CD4-positive, CD25-positive, alpha-beta regulatory T cell (primary cell): ENCODE measurements at places on chromosomes 11 and 22. TPM values are rescaled to one million over a fixed set of nuclear protein-coding genes. Genes with fewer than 3 reads are reported as not detected.
A peak's percentile ranks its signal among the peaks of the same experiment; 100 is the strongest.

HBG2 gene
- total RNA-seq = not detected

SYT8 gene
- total RNA-seq = not detected

MS4A3 gene
- 0.79 TPM for total RNA-seq

NUCB2 gene
- 34.7 TPM for total RNA-seq

MS4A6A gene
- total RNA-seq = 1.3 TPM

DNA sequence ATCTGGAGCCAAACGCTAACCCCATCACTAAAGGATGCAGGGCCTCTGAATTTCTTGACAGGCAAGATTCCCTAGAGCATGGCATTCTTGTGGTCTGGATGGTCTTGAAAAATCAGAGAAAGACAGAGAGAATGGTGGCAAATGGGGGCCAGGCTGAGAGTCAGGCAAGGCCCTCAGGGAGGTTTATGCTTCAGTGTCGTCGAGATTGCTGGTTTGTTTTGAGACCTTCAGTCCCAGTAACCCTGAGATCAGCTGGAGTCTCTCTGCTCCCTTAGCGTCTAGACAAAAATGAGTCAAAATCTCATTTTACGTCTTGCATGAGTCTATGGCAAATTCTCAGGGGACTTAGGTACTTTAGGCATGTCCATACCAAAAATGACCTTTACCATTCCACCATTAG lies 539.3 kb downstream of the SOX6 start:
- no peak for DNase-seq
- H3K4me1 ChIP-seq = no peaks in the 10 kb centered on the region
- peaks cover 2% of the 10 kb centered on the region for H3K27me3 ChIP-seq
- H3K27ac ChIP-seq = no peak overlapping the region

DNA sequence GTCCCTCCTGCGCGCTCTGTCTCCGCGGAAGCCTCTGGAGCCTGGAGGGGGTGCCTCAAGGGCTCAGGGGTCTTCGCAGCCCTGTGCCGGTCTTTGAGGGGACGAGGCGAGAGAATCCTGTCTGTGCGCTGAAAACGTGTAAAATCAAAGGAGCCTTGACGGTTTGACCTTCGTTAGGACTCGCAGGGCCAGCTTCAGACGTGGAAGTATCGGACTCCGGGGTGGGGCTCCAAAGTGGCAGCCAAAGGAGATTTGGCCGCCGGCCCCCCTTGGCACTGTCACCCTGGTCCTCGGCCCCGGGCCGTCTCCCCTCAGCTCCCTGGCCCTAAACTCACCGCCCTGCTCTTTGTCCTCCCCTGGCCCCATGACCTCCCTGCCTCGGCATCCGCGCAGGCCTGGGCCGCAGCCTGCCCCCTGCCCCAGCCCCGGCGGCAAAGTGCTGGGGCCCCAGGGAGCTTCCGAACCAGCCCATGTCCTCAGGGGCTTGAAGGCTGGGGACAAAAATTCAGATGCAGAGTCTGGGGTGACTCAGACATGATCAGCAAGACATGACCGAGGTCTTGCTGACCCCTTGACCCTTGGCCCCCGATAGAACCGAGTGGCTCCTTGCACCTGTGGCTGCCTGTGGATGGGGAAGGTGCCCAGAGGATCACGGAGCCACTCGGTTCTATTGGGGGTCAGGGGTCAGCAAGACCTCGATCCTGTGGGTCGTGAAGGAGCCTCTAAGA lies 6.9 kb upstream of the PHRF1 start:
- H3K4me1 ChIP-seq = peaks cover 16% of the 10 kb centered on the region
- H3K27ac ChIP-seq = peak overlapping the region; percentile 68
- H3K36me3 ChIP-seq = no peaks in the 10 kb centered on the region
- peak overlapping the region; percentile 48 for H3K4me3 ChIP-seq
- no peak for DNase-seq
- no peaks in the 10 kb centered on the region for H3K27me3 ChIP-seq

DNA sequence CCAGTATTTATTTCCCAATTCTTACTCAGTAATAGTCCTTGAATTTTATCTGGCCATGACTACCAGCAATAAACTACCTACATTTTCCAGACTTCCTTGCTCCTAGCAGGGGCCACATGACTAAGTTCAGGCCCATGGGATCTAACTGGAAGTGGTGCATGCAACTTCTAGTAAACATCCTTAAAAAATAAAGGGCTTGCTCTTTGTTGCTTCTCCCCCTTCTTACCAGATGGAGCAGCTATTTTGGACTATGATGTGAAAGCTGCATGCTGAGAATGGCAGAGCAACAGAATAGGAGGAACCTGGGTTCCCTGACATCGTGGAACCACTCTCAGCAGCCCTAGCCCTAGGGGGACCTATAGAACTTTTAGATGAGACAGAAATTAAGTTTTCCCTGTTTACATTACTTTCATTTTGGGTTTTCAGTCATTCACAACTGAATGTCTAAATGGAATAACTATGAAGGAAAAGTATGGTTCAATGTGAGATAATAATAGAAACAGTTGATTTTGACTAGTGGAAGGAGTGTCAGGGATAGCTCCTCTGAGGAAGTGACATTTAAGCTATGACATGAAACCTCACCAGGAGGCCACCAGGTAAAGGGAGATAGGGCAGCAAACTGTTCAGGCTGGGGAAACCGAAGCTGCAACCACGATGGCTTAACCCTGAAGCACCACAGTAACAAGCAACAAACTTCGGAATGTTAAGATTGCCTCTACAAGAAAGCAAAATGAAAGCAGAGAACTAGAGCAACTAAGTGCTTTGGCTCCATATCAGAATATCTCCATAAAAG lies 48.9 kb downstream of the PHF21A start:
- H3K4me1 ChIP-seq = no peaks in the 10 kb centered on the region
- H3K4me3 ChIP-seq = no peak overlapping the region
- no peak overlapping the region for H3K27ac ChIP-seq
- H3K36me3 ChIP-seq = peaks cover 60% of the 10 kb centered on the region
- no peak for DNase-seq
- H3K27me3 ChIP-seq = no peaks in the 10 kb centered on the region

- no peaks in the 10 kb centered on the region for H3K27me3 ChIP-seq
- no peaks in the 10 kb centered on the region for H3K36me3 ChIP-seq
- no peak for DNase-seq
- no peak overlapping the region for H3K27ac ChIP-seq
- no peak overlapping the region for H3K4me3 ChIP-seq
Observed at GRCh38 chr11:8342821-8343681, 79.4 kb upstream of the LMO1 start.

- H3K4me3 ChIP-seq = no peak overlapping the region
- H3K36me3 ChIP-seq = no peaks in the 10 kb centered on the region
- no peak for DNase-seq
- H3K27me3 ChIP-seq = no peaks in the 10 kb centered on the region
- H3K4me1 ChIP-seq = peaks cover 13% of the 10 kb centered on the region
Observed at GRCh38 chr11:67059671-67060070, 3.0 kb downstream of the RHOD start.

- H3K36me3 ChIP-seq = no peaks in the 10 kb centered on the region
- no peaks in the 10 kb centered on the region for H3K4me1 ChIP-seq
- DNase-seq = no peak
- H3K27ac ChIP-seq = no peak overlapping the region
Observed at GRCh38 chr22:32665676-32666075, 135.8 kb upstream of the TIMP3 start.

DNA sequence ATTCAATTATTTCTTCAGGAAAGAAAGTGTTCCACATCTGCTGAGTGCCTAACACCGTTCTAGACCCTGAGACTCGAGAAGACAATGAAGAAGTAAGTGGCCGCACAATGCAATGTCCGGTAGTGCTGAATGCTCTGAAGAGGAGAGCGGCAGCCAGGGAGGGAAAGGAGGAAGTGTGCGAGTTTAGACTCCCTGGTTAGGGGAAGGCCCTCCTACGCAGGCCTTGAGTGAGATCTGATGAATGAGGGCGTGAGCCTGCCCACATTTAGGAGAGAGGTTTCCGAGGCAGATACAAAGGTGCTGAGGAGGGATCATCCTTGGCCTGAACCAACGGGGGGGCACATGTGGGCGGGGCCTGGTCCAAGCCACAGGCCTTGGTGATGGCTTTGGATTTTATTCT lies 558.6 kb downstream of the NTM start:
- DNase-seq = no peak
- H3K27me3 ChIP-seq = no peaks in the 10 kb centered on the region
- H3K4me1 ChIP-seq = no peaks in the 10 kb centered on the region
- H3K27ac ChIP-seq = no peak overlapping the region
- no peak overlapping the region for H3K4me3 ChIP-seq

DNA sequence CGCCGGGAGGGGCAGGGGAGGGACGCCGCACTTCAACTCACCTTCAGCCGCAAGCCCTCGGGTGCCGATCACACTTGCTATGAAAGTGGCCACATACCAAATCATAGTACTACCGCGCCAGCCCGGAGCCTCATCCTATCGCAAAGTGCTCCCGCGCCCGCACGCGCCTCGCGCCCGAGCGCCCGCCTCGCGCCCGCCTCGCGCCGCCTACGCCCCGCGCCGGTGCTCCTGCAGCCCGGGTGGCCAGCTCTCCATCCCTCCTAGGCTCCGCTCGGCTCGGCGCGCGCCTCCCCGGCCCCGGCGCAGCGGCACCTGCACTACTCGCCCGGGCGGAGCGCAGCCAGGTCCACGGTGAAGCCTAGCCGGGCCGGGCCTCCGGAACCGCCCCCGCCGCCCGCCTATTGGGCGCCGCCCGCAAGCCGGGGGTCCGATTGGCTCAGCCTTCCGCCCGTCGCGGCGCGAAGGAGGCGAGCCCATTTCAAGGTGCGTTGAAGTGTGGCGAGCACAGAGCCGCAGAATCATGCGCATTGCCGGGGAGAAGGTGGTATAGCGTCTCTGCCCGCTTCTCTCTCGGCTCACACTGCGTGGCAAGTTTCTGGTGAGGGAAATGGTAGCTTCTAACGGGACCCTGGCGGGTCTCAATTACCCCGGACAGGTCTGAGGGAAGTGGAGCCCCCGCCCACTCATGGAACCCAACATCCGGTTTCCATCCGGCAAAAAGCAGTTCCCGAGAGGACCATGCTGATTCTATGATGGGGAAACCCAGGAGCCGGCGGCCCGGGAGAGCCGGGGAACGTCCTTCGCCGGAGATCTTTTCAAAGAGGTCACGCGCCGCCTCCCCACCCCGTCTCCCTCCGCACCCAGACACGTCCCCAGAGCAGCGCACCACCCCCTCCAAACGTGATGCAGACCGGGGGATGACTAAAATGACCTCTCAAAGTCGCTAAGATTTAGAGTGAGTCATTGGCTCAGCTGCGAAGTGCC lies at the start of gene IGSF9B:
Gene IGSF9B (minus strand): TSS at position 319 of the 984 bp plus-strand sequence. CDS start 214 bp downstream, at position 105.
- peak within 1 kb of the TSS; percentile 82 for H3K4me3 ChIP-seq
- H3K4me1 ChIP-seq = peaks cover 22% of the 10 kb centered on the region
- H3K27ac ChIP-seq = peak within 1 kb of the TSS; percentile 20
- H3K36me3 ChIP-seq = no peaks in the 10 kb centered on the region

DNA sequence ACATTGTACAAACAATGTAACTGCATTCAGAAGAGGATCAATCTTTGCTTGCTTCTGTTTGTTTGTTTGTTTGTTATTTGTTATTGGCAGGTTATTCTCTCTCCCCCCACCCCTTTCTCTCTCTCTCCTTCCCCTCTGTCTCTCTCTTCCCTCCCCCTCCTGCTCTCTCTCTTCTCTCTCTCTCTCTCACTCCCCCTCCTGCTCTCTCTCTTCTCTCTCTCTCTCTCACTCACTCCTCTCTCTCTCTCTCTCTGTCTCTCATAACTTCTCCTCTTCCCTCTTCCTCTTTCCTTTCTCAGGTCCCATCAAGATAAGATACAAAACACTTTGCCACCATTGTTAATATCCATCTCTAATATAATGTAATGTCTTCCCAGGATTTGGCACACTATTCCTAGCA lies 236.3 kb downstream of the SOX6 start:
- H3K36me3 ChIP-seq = no peaks in the 10 kb centered on the region
- DNase-seq = no peak
- H3K4me1 ChIP-seq = no peaks in the 10 kb centered on the region
